Stimulated activated CD8-positive, alpha-beta memory T cell treated with anti-CD3 and anti-CD28 coated beads, Interleukin-15, amount 100 ng/mL, for 4 hours (primary cell): ENCODE measurements at places on chromosomes 7 and 10.

DNA sequence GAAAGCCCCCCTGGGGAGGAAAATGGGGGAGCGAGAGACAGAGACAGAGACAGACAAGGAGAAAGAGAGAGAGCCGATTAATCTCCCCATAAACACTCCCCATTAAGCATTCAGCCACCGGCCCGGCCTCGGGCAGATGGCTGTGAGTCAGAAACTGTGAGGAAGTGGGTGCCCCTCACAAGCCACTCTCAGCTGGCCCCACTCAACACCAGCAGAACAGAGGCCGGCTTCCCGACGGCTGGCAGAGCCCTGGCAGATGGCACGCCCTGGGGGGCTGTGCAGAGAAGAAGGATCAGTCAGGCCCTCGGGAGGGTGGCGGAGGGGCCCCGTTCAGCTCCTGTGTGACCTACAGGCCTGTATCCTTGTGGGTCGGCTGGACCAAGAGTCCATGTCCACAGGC, 41.2 kb downstream of the CAMK2B start:
- no peak for DNase-seq

GRCh38 chr7:95725205-95725604, 47.1 kb upstream of the DYNC1I1 start:
- no peak for DNase-seq

DNA sequence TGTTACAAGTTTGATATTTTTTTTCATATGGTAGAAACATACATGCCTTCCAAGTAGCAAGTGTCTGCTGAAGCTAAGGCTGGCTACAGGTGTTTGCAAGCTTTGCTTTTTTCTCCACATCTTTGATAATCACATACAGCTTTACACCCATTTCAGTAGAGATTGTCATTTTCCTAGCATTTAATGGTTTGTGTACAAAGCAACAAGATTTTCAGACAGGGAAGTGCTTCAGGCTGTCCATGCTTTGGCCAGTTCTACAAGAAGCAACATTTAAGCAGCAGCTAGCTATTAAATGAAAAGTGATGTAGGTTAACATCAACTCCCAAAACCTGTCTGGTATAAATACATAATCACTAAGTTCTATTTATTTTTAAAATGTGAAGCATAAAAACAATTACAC, 2.3 kb downstream of the HDAC9 start:
- DNase-seq, result no peak

GRCh38 chr7:116591202-116592040, 66.6 kb downstream of the CAV1 start:
- DNase-seq, result no peak

- no peak for DNase-seq
Observed at GRCh38 chr10:92052088-92052487, 128.5 kb downstream of the BTAF1 start.

- no peak for DNase-seq
Observed at GRCh38 chr7:84193747-84194146, 842 bp downstream of the SEMA3A start.

GRCh38 chr10:79379512-79380124, 32.3 kb downstream of the PPIF start:
- DNase-seq, result no peak

DNA sequence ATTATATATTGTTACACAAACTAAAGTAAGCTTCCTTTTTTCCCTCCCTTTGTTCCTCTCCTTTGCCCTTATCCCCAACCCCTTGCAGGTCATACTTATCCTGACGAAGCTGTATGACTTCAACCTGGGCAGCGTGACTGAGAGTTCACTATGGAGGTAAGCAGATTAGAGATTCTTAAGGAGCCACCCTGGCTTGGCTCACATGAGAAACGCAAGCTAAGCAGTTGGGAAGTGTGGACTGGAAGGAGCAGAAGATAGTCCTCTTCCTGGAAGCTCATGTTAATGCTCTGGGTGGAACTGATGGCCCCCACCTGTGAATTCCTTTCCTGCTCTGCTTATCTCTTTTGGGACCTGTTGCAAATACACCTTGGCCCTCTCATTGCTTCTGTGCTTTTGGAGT, 201.6 kb downstream of the SORCS3 start:
- no peak for DNase-seq

- no peak for DNase-seq
Observed at GRCh38 chr7:35848725-35849124, 47.9 kb downstream of the SEPTIN7 start.

DNA sequence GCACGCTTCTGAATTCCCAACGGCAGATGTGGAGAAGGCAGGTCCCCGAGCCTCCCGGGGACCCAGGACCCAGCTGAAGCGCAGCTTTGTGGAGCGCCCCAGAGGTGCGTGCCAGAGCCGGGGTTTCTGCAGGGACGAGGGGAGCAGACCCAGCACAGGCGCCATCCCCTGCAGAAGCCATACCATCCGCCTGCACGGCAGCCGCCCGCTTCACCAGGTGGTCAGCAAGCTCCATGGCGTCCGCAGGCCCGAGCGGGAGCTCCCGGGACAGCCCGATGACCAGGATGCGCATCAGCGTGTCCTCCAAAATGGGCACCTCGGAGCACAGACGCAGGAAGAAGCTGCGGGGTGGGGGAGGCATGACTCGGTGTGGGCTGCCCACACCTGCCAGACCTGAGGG, 10.6 kb downstream of the INTS1 start:
- no peak for DNase-seq

GRCh38 chr10:89255793-89256192, 4.2 kb upstream of the LIPA start:
- no peak for DNase-seq

DNA sequence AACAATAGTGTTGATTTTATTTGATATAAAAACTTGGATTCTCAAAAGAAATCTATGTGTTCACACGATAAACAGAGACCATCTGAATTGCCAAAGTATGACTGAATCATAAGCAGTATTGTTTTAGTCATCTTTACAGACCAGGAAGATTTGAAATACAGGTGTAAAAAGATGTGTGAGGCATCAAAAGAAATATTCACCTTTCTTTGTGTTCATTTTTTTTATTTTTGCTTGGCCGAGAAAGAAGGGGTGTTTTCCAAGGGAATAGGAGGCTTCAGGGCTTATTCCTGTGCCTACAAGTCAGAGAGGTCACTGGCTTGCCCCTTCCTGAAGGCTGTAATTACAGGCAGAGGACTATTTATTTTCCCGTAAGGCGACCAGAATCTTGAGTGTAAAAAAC, 37.3 kb downstream of the MET start:
- no peak for DNase-seq

DNA sequence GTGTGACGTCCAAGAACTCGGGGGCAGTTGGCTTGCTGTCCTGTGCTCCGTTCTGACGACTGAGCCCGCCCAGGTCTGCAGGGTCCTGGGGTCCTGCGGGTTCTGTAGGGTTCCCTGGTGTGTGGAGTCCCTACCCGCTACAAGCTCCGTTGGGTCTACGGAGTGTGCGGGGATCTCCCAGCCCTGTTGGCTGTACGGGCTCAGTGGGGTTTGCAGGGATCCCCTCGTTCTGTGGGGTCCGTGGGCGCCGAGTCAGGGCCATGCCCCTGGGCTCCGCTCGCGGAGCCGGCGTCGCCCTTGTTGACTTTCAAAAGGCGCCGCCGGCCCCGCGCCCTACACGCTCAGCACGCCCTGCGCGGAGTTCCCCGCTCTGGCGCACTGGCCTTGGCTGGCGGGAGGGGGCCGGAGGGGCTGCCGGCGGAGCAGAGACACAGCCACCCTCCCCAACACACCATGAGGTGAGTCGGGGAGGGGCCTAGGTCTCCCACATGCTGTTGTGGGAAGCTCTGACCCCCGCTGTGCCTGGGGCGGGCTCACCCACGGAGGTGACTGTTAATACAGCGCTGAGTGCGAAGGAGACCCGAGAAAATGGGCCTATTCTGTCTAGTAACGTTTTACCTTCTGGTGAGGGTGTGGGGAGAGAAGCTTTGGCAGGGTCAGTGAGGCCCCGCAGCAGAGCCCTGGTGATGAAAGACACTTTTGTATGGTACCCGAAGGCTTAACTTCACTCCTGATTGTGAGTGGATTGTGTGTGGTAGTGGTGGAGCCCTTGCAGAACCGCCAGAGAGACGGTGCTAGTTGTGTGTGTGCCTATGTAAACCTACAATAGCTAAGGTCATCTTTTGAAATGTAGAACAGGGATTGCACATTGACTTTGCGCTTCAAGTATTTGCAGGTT, 8.1 kb downstream of the TASOR2 start:
- DNase-seq, result peak; percentile 59

DNA sequence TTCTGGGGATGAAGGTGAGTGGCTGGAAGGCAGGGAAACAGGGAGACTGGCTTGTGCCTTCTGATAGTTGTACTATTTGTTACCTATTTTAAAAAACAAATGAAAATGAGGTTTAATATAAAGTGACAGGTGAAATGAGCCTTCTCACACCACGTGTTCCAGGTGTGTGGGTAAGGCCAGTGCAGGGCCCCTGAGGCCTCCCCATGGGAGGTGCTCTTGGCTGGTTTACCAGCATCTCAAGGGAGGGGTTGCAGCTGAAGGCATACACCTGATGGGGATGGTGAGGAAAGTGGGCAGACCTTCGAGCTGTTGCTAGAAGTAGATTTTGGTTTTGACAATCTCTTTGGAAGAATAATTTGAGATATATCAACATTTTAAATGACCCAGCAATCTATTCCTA, 103.6 kb downstream of the ARHGAP22 start:
- DNase-seq, result no peak

DNA sequence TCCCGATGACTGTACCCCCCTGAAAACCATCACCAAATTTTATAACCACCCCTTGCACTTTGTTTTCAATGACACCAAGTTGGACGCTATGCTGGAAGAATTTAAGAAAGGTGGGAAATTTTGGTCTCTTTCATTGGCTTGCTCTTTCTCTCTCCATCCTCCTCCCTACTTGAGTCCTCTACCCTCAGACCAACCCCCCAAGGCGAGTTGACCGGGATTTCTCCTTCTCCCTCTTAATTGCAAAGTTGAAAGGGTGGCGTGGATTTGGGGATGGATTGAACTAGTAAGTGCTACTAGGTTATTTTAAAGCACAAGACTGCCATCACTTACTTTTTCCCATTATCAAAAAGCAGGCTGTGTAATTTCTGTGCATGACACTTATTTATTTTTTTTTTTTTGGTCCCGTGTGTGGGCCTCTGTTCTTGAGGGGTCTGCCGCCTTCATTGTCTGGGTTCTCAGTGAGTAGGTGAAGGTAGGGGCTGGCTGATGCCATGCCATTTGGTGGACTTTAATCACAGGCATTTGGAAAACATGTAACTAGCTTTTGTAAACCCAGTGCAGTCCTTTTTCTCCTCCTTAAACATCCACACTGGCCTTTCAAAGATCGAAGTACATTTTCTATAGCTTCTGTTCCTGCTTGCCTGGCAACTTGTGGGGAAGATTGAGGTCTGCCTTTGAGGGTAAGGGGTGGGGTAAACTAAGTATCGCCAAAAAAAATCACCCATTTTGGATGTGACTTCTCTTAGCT, 2.1 kb downstream of the CNNM2 start:
- no peak for DNase-seq

- DNase-seq, result no peak
Observed at GRCh38 chr7:50303335-50304128, 984 bp upstream of the IKZF1 start.

- no peak for DNase-seq
Observed at GRCh38 chr7:137298464-137298794, 45.1 kb downstream of the PTN start.

DNA sequence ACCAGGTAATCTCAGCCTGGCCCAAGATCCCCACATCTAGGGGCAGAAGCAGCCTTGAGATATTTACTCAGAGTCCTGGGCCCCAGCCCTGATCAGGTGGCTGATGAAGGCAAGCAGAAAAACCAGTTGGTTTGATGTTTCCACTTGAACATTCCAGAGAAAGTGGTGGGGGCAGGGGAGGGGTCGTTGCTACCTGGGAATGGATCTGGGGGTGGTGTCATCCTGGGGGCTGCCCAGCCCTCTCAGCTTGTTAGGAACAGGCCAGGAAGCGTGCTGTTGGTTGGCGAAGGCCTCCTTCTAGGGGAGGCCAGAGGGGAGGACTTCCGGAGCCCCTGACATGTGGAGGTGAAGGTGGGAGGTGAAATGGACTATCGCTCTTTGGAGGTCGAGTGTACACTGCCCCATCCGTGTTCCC, 3.7 kb upstream of the ABHD11 start:
- no peak for DNase-seq

DNA sequence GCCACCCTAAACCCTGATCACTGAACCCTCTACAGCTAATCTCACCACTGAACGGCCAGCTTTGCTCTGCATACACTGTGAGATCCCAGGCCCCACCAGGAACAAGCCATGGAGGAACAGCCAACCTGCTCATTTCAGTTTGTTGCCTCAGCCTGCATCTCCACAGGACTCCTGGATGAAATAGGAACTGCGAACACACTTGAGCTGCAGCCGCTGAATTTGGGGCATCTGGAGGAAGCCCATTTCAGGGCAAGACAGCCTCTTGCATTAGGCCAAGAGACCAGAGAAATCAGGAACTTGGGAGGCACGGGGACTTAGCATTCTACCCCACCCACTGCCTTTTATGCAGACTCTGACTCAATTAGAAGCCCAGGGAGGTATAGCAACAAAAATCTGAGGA, 14.5 kb upstream of the EGR2 start:
- DNase-seq, result no peak

- no peak for DNase-seq
Observed at GRCh38 chr7:84492098-84493034, 297.8 kb upstream of the SEMA3A start.

DNA sequence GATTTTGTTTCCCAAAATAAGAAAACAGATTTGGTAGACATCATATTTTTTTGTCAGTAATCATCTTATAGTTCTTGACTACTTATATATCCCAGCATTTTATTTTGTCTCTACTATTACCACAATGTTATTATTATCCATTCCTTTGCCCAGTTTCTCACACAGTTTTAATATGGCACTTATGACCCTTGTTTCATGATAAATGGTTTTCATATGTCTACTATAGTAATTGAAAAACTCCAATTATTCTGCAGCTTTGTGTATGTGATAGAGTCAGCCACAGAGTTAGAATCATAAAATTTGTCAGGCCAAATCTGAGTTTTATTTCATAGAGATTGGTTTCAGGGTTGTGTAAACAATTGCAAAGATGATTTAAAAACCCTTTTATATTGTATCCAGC, 203.9 kb downstream of the MALRD1 start:
- no peak for DNase-seq

- DNase-seq, result no peak
Observed at GRCh38 chr10:30000802-30001571, 58.4 kb downstream of the JCAD start.

DNA sequence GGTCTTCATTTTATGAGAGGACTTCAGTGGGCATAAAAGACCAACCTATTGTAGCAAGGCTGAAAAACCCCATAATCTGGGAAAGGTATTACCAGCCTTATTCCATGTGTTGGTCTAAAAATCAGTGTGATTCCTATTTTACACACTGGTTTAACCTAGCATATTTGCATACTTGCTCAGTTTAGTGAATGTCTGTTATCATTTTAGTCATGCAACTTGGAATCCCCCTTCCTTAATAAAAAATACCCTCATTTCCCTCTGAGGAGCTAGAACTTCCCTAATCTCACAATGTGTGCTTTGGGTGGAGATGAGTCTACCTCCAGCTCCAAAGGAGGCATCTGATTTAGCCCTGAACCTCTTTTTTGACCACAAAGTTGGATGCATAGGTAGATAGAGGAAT, 312.8 kb upstream of the SORCS1 start:
- no peak for DNase-seq
